ENCODE measurements at places on chromosomes 12 and 14.

DNA sequence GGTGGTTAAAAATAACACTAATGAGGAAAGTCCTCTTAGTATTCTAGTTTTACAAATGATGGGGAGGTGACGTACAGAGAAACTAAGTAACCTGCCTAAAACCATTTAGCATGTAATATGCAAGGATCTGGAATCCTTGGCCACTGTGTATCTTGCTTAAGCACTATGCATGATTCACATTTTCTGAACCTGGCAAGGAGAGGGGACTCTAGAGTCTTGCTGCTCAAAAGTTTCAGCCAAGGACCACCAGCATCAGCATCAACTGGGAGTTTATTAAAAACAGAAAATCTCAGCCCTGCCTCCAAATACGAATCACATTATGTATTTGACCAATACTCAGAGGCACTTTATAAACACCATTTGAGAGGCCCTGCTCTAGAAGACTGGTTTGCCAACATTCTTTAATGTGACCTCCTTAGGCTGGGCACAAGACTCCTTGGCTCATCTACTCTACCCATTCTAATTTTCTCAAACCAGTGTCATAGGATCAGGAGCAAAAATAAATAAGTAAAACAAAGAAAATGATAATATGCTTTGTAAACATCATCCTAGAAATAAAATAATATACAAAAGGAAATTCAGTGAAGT, 52.9 kb downstream of the ABCC9 start:
- no peak for DNase-seq

DNA sequence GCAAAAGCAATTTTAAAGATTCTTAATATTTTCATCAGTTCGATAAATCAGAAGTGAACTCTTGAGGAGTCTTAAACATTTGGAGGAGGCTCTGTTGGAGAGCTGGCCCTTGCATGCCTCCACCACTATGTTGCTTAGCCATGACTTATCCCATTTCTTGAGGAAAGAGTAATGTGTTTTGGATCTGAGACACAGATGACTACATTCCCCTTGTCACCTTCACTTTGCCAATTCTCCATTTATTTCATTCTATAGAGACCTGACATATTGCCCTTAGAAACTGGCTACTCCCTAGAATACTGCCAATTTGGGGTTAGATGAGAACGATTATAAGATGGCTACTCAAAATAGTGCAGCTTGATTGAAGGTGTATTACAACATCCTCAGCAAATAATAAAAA, 157.4 kb upstream of the TMEM260 start:
- no peak for DNase-seq

DNA sequence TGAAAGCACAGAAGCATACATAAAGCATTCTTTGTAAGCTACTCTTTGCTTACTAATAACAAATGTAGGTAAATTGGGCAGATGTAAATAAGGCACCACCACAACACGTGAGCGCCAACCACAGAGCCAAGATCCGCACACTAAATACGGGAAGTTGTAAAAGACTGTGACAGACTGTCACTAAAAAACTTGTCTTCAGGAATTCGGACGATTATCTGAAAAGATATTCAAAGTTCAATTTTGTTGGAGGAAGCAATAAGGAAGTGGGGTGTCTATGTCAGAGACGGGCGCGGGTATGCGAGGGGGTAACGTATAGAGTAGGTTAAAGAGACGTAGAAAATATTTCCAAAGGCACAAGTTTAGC, 1.5 kb upstream of the HSP90B1 start:
- no peak for DNase-seq

- DNase-seq: no peak
These were observed 42.1 kb upstream of the GXYLT1 start for GRCh38 chr12:42186793-42187192.

- DNase-seq: peak; percentile 23
These were observed 107.4 kb downstream of the PRICKLE1 start for GRCh38 chr12:42482041-42482747.

DNA sequence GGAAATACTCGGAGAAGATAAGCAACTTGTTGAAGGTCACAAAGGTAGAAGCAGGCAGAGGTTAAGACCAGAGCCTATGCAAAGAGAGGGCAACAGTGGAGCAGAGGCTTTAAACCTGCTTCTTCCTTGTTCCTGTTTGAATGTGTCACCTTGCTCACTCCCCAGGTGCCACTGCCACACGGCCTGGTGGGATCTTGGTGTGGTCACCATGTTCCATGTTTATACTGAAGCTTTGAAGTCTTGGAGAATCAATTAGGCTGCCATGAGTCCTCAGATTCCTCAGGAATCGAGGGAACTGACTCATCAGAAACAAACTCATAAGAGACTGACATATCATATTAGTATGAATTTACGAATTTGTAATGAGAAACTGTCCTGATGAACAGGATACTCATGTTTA, 46.8 kb downstream of the IQSEC3 start:
- no peak for DNase-seq

DNA sequence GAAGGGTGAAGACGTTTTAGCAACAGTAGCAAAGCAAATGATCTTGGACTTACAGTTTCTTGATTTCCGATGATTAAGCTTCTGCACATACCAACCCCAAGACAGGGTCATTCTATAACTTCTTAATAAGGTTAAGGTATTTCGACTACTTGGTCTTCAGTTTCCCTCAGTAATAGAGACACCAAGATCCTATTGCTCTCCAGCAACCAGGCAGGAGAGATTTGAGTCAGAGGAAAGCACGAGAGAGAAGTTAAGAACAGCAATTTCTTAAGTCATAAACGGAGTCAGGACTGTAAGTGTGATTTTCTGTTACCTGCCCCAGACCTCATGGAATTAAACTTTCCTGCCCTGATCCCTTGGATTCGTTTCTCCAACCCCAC, 215.6 kb downstream of the TTC8 start:
- DNase-seq: no peak

DNA sequence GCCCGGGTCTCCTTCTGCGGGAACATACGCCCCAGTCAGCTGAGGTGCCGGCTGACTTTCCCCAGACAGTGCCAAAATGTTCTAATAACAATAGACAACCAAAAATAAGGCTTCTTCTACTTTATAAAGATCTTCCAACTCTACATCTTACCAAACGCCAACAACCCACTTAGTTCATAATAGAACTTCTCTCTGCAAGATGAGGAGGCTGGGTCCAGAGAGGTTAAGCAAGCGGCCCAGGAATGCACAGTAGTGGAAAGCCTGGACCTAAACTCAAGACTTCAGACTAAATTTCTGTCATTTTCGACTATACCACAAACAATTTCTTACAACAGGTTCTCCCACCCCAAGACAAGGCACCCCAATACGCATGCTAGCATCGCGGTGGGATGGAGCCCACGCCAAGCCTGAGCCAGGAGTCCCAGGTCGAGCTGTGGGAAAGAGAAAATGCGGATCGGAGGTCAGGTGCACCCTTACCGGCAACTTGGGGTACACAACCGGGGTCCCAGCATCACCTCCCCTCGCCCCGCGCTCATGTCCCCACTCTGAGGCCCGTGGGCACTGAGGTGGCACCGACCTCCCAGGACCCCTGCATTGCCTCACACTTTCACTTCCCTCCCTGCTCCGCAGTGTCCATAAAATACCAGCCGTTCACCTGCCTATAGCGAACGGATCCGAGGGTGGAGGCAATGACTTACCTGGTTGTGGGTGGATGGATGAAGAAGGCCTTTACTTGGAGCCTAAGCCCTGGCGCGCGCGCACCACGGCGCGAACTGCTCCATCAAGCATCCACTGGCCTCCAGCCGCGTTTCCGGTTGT, 42.1 kb upstream of the TBX5 start:
- no peak for DNase-seq

DNA sequence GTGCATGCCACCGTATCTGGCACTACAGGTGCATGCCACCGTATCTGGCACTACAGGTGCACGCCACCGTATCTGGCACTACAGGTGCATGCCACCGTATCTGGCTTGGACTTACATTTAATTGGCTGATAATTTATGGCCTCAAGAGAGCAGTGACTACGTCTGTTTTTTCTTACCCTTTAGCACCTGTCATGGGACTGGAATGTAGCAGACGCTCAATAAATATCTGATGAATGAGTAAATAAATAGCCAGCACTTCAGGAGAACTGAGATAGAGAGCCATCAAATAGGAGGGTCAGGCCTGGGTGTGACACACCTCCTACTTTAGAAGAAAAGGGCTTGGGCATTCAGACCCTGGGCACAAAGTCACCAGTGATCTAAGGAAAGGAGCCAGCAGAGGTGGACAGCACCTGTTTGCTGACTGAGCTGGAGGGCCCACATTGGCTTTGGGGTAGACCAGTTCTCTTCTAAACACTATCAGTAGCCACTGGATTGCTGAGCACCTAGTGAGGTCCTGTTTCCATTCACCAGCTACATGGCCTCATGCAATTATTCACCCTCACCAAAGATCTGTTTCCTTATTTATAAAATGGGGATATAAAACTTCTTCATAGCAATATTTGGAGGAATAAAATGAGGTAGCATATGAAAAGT, 50.1 kb downstream of the RFX4 start:
- DNase-seq: no peak

DNA sequence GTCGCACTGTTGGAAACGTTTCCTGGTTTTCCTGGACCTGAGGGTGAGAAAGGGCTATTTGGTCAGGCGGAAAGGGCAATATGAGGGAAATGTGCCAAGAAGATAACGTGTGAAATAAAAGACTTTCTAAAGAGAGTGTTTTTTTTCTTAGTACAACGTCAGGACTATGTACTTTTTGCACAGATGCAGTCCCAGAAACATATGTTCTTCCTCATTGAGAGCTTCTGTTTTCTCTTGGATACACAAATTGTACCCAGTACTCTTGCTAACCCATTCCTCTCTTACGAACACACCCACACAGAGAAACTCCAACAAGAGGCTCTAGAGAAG, 669 bp upstream of the PKP2 start:
- peak; percentile 67 for DNase-seq

DNA sequence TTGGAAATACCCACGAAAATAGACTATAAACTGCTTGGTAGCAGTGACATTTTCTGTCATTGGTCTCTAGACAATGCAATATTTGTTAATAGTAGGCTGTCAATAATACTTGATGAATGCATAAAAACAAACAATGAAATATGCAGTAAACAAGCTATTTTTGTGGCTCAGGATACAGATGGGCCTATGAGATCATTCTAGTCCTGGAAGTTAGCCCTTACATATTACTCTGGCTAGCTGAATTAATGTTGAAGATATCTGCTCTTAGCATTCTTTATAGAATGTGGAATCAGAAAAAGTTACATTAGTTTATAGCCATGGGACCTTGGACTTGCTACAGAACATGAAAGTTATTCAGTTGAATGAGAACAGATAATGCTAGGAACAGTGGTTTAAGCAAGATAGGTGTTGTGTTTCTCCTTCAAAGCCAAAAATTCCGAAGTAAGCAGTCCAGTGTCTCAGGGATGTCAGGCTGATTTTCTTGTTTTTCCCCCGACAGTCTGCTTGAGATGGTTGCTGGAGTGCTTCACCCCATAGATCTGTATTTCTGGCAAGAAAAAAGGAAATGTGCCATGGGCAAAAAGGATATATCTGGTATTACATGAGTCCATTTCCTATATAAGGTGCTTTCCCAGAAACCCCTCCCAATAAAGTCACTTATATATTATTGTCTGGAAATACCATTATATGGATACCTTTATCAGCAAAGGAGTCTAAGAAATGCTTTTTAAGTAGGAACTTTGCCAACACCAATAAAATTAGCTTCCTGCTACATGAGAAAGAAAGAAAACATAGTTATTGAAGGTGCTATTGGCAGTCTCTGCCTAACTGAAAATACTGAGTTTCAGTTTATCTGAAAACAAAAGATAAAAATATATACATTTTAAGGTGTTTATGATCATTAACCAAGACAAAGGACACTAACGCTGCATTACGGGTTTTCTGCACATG, 619.4 kb upstream of the ATP2B1 start:
- no peak for DNase-seq

GRCh38 chr12:42698213-42698612, 108.7 kb upstream of the PRICKLE1 start:
- no peak for DNase-seq

DNA sequence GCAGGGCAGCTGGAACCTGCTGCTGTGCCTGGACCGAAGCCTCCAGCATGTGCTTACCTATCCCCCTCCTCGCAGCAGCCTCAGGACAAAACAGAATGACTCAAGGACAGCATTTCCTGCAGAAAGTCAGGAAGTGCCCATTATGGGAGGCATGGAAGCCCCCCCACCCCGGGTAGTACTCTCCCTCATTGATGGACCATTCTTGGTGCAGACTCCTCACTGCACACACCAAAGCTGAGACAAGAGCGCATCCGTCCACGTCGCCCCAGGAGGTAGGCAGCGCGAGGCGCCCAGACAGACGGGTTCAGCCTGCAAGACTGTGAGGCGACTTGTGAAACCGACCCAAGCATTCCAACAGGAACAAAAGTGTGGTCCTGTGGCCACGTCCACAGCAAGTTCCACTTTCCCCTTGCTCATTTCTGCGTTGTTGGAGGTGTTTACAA, 243.9 kb upstream of the ATXN7L3B start:
- no peak for DNase-seq

- no peak for DNase-seq
These were observed 452.9 kb downstream of the RPL10L start for GRCh38 chr14:46198676-46199075.

- DNase-seq: peak; percentile 50
These were observed 27.7 kb downstream of the DUSP16 start for GRCh38 chr12:12534975-12535374.

DNA sequence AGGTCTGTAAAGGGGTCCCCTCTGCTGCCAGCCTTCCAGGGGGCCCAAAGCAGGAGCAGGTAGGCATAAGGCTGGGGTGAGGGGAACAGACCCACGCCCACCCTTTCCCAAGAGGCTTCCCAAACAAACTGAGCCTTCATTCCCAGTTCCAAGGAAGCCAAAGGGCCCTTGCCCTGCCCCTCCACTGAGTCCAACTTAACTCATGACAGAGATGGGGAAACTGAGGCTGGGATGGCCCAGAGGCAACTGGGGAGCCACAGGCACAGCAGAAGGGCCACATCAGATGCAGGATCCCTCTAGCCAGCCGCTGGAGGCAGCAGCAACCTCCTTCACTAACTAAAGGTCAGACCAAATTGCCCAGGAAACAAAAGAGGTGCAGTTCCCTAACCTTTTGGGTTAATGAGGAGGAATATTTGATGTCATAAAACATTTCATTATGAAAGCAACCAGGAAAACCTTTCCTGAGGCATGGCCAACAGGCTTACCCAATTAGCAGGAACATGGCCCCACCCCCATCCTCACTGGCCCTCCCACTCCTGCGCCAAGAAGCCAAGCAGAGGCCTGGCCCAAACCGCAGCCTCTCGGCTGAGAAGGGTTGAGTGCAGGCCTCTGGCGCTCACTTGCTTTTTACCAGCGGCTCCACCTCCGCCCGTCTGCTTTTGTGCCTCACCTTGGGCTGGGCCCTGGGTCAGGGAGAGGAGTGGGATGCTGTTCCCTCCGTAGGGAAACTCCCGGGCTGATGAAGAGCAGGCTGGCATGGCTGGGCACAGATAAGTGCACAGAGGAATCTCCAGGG, 293.5 kb upstream of the RTL1 start:
- DNase-seq: no peak
